Vagina (tissue), 2 donors: ENCODE measurements at places on chromosomes 11 and 22.

GRCh38 chr11:78149646-78150045 is 10.2 kb upstream of the ALG8 start:
- no peak for DNase-seq

DNA sequence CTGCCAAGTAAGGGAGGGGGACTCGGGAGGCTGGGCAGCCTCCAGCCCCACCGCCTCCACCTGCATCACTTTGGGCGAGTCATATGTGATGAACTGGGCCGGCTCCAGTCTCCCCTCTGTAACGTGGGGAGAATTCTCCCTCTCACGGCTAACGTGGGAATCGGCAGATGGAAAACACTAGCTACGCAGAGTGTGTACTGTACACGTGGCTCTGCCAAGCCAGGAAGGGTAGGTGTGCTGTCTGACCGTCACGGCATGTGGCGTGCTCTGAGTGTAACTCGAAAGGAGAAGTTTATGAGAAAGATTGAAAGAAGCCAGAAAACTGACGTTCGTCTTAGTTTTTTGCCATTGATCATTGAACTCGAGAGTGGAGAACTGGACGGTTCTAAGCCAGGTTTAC is 13.7 kb downstream of the TRMU start:
- DNase-seq: no peak

- no peak for DNase-seq
Measured at GRCh38 chr22:40479126-40479800, 108.9 kb downstream of the SGSM3 start.

DNA sequence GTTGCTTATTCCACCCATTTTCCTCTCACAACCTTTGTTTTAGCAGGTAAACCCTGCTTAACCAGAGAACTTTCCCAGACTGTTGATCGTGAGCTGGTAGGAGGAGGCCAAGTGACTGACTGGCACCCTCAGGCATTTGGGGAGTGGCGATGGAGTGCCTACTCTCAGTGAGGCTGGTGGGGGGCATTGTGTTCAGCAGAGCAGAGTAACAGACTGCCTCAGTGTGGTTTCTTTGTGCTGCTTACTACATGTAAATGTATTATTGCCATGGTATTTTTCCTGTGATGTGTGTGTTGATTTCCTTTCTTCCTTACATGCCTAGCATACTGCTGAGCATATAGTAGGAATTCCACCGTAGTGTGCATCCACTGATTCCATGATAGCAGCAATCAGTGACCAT is 2.6 kb downstream of the MARK2 start:
- no peak for DNase-seq

DNA sequence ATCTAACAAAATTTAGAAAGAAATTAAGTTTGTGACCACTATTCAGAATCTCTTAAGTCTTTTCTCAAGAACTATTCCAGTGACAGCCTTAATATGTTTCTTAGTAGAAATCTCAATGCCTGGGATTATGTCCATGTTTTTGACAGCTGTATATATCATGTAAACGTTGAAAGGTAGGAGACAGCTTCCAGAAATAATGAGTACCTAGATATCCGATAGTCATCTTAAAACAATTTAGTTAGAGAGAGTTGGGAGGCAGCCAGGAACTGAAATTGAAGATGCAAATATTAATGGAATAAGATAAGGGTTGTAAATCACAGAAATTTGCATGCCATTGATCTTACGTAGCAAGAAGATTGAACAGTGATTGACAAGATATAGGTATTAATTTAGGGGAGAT is 955.2 kb downstream of the JRKL start:
- no peak for DNase-seq

DNA sequence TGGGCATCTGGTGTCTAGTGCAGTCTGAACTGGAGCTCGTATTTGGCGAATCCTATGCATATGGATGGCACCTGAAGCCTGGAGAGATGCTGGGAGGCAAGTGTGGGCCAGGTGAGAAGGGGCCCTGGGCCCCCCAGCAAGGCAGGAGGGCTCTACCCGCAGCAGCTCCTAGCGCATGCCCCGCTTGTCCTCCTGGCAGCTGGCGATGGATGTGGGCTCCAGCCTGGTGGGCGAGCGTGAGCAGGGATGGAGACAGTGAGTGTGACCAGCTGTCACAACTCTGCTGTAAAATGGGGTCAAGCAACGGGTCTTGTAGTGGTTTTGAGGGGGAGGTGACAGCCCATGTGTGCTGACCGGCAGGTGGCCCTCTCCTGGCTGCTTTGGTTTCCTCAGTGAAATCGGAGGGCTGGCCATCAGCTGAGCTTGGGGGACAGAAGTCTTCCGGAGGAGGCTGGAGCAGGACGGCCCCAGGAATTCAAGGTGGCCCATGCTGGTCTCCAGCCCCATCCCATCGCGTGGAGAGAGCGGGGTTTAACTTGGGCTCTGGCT is 12.0 kb downstream of the FRMD8 start:
- DNase-seq: no peak

DNA sequence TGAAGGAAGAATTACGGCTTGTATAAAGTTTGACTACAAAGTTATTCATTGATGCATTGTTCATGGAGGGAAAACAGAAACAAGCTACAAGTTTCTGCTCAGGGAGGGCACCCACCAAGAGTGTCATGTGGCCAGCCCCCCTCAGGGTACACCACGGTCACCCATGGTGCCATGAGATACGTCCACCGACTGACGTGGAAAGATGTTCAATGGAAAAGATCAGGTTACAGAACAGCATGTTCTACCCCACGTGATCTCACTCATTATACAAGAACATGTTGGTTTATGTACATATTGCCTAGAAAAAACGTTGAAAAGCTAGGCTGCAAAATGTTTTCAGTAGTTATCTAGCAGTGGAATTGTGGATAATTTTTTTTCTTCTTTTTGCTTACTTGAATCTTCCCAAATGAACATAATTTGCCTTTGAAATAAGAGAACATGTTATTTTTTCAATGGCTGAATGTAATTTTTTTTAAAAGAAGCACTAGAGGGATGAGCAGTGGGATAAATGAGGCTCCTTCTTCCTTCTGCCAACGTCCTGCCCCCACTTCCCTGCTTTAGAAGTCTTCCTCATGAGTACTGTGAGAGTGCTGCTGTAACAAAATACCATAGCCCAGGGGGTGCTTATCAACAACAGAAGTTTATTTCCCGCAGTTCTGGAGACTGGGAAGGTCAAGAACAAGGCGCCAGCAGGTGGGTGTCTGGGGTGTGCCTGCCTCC is 22.5 kb downstream of the RCN1 start:
- no peak for DNase-seq

DNA sequence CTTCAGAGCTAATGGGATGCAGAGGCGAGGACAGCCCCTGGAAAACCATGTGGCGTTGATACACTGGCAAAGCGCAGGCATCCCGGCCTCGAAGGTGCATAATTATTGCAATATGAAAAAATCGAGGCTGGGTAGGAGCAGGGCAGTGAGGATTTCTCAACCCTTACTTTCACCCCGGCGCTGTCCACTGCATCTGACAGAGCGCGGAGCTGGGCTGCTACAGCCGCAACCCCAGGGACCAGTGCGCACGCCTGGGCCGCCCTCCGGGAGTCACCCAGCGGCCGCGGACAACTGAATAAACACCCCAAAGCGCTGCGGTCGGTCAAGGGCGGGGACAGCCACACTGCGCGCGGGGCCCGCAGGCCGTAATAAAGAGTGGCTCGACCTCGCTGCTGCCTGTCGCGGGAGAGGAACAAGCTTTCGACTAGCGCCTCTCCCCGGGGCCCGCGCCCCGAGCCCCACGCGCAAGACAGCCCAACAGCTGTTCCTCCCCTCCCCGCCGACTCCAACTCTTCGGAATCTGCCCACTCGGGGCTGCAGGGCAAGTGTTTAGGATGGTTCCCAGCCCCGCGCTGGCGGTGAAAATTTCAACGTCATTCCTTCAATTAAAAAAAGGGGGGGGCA is 3.6 kb upstream of the WT1 start:
- peak; percentile 82 for DNase-seq

DNA sequence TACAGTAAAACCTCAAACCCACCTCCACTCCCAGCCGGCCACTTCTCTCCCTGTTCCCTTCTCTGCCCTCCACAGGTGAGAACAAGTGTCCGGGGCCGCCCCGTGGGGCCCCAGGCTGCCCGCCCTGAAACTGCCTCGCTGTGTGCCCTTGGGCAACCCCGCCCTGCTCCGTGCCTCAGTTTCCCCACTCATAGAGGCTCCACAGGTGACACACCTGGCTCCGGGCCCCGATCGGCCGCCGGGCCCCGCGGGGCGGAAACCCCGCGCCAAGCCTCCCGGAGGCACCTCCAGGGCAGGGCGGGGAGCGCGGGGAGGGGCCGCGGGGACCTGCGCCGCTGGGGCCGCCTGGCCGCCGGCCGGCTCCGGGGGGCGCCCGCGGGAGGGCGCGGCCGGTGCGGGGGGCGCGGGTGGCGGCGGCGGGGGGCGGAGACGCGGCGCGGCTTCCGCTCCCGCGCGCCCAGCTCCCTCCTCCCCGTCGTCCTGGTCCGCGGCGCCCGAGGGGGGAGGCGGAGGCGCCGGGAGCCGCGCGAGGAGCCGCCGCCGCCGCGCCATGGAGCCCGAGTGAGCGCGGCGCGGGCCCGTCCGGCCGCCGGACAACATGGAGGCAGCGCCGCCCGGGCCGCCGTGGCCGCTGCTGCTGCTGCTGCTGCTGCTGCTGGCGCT is at the start of gene LRP5:
LRP5 (plus strand) TSS at position 475 of the 663 bp plus-strand sequence; CDS start at position 599, 124 bp downstream.
- no peak for DNase-seq

DNA sequence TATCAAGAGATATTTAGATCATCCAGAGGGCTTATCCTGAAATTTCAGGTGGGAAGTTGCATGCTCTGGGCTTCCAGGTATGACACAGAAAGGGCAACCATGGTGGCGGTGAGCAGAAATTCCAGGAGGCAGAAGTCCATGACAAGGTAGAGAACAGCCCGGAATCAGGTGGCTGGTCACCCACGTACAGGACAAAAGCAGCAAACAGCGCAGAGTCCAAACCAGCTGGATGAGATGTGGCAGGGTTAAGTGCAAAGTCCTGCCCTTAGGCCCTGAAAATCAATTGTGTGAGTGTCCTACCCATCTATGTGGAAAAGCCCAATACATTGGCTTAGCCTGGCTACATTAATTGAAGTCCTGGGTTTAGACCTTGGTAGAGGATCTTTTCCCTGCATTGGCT is 11.6 kb downstream of the PPFIBP2 start:
- no peak for DNase-seq

DNA sequence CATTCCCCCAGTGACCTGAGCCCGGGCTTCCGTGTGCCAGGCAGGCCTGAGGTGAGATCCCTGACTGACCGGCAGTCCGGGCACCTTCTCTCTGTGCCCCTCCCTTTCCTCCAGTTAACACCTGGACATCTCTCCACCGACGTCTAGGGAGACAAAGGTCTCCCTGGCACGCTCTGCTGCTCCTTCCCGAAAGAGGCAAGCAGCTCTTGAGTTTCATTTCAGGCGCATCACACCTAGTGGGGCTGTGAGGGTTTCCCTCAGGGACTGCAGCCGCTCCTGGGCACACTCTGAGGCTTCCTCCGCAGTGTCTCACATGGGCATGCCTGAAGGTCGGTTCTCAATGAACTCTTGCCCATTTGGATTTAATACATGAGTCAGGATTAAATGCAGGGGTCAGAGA is 322.7 kb downstream of the CTTN start:
- no peak for DNase-seq

DNA sequence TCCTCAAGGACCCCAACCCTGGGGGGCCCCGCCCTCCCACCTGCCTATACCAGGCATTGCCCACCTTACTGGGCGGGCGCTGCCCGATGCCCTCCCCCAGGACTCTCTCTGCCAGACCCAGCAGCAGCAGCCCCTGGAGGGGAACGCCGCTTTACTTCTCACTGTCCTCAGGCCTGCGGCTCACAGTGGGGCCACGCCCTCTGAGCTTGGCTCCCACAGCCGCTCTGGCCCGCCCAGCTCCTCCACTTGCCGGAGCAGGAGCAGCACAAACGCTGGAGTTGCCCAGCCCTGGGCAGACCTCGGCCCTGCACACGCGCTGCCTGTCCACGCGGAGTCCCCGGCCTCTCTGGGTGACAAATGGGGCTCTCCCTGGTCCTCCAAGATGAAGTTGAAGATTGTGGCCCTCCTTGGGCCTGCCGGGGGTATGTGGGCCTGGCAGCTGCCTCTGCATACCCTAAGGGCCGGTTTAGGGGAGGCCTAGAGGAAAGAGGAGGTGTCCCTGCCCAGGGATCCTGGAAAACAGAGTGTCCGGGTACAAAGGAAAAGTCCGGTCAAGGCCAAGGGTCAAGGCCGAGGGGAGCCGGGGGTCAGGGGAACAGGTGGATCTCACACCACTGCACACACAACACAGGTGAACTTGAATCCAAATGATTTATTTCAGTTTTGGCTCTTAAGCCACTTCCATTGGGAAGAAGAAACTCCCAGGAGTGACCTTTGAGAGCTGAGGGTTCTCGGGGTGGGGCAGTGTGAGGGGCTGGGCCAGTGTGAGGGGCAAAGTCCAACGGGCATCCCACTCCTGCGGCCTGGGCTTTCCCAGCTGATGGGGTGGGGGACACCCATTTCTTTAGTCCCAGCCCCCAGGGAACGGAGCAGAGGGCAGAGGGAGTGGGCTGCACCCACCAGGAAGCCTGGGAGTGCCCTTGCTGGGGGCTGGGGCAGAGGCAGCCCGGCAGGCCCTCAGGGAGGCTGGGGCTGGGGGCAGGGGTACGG is 674 bp upstream of the BAIAP2L2 start:
- DNase-seq: no peak

GRCh38 chr11:47992959-47993820 is 12.8 kb downstream of the PTPRJ start:
- no peak for DNase-seq

DNA sequence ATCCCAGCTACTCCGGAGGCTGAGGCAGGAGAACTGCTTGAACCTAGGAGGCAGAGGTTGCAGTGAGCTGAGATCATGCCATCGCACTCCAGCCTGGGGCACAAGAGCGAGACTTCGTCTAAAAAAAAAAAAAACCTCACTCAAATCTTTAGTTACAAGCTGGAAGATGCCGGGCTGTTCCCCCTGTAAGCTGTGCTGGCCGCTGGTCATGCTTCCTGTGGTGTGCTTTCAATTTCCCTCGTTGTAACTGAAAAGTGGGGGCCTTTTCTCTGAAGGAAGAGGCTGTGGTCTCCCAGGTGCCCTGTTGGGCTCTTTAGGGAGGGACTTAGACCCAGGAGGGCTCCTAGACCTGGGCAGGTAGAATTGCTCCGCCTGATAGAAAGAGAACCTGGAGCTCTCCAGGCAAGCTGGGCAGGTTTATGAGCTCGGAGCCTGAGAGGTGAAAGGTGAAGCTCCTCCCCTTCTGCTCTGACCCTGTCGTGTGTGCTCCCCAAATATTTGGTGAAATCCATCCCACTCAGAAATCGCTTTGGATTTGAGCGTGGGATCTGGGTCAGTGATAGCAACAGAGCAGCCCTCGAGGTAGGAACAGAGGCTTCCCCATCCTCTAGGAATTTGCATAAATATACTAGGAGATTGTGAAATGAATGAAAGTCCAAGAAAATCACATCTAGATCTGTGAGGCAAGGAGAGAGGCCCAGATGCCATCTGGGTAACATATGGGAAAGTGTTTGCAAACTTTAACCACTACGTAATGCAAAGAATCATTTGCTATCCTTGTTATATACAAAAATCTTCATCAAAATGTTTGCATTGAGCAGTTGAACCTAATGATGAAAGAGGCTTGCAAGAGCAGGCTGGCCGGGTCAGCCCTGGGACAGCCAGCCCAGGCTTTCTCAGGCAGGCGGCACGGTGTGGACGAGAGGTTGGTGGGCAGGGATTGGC is 154.3 kb downstream of the FBXO7 start:
- no peak for DNase-seq

GRCh38 chr11:44950625-44951476 is at the start of gene TP53I11:
Gene TP53I11 (minus strand): TSS chr11:44950883. CDS start chr11:44938335, 12,548 bp downstream.
- no peak for DNase-seq

GRCh38 chr22:31616315-31616980 is 45.6 kb downstream of the PISD start:
- no peak for DNase-seq
